GF-D8 (cell line): ENCODE measurements at places on chromosomes 2 and 18.
A peak's percentile ranks its signal among the peaks of the same experiment; 100 is the strongest.

DNA sequence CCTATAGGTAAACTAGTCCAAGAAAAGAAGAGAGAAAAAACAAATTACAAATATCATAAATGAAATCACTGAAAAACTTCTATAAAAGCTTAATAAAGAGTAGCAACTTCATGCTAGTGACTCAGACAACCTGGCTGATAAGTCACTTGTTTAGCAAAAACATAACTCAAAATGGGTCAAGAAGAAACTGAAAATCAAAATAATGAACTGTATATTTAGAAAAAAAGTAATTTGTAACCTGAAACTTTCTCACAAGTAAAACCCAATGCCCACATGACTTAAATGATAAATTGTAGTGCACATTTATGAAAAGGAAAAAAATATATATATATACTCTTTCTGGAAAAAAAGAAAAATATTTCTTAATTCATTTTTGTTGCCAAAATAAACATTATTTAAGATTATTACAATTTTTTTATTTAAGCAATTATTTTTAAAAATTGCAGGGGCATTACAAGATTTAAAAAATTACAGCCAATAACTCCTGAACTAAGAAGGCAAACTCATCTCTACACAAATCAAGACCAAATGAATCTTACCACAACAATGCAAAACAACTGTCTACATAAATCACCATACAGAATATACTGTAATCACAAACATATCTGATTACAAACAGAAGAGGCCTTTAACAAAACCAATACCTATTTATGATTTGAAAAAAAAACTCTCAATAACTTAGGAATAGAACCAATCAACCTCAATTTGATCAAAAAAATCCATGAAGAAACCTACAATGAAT is 406.3 kb downstream of the CDH7 start:
- DNase-seq: no peak

- no peak for DNase-seq
Measured at GRCh38 chr2:197600306-197600705, 75.1 kb downstream of the RFTN2 start.

DNA sequence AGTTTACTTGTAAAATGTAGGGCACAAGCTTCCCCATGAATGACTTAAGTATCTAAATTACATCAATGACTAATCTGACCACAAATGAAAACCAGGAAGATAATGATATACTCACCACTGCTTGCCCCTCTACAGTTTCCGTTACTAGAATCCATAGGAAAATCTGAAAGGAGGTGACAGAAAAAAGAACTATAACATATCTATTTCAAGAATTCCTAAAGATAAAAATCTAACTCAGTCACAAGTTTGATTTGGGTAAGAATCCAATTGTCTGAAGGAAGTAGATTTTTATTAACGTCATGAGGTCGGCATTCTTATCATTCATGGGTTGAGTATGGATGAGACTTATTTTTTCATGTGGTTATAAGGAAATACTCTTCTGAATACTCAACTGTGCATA is 7.8 kb downstream of the FRZB start:
- DNase-seq: no peak

DNA sequence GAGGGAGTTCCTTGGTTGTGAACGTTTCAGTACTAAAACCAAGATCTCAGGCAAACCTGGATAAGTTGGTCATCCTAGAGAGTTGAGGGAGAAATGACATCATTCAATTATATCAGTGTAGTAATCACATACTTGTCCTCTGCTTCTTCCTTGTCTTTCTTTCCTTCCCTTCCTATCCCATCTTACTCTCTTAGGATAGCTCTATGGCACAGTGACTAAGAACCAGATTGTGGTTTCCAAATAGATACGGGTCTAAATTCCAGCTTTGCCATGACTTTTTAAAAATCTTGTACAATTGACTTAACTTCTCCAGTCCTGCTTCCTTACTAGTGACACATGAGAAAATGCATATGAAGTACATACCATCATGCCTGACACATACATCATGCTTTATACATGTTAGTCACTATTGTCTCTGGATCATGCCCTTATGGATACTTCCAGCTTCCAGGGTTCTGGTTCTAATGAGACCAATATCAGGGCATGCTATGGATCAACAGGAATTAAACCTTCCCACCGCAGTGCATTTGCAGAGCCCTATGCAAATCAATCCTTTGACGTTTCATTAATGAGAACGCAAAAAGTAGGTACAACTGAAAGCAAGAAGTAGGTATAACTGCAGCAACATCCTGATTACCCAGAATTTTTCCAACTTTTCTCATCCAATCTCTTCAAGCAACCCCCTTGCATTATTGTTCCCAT is 168.0 kb upstream of the KLF7 start:
- no peak for DNase-seq

- no peak for DNase-seq
Measured at GRCh38 chr18:76619621-76620315, 124.7 kb upstream of the ZNF516 start.

GRCh38 chr2:96265349-96265839 is 403 bp downstream of the TMEM127 start:
- no peak for DNase-seq

GRCh38 chr2:151637271-151637781 is 97.0 kb downstream of the NEB start:
- DNase-seq: peak; percentile 99

GRCh38 chr2:167785606-167786216 is 461.7 kb downstream of the STK39 start:
- DNase-seq: no peak

- no peak for DNase-seq
Measured at GRCh38 chr2:209094221-209094620, 329.6 kb upstream of the MAP2 start.

- no peak for DNase-seq
Measured at GRCh38 chr2:113922784-113923183, 32.9 kb downstream of the ACTR3 start.

DNA sequence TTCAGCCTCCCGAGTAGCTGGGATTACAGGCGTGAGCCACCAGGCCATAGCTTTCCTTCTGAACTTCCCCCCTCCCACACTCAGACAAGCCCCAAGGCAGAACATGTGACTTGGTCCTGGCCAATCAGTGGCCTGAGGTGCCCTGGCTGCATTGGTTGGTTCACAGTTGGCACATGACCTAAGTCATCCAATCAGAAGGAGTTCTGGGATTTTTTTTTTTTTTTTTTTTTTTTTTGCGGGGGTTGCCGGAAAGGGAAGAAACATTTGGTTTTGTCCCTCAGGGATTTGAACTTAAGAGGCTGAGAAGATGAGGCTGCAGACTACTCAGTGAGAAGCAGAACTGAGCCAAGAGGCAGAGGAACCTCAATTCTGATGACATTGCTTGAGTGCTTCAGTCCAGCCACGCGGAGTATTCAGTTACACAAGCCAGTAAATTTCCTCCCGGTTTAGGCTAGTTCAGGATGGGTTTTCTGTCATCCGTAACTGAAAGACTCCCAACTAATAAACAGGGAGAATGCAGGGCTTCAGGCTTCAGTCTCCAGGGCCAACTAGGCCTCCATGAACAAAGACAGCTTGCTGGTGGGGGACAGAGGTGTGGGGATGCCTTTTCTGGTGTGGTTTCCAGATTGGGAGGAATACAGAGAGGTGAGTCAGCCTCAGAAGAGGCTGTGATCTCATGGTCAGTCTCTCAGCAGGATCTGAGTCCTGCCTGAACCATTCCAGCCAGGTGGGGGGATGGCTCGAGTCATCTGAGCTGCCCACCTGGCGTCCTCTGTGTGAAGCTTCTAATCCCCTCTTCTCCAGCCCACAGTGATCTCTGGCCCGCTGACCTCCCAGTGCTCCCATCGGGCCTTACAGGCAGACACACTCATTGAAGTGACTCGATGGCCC is 9.2 kb downstream of the PTMA start:
- DNase-seq: peak; percentile 96

- DNase-seq: no peak
Measured at GRCh38 chr2:200653021-200653420, 67.2 kb downstream of the AOX1 start.

DNA sequence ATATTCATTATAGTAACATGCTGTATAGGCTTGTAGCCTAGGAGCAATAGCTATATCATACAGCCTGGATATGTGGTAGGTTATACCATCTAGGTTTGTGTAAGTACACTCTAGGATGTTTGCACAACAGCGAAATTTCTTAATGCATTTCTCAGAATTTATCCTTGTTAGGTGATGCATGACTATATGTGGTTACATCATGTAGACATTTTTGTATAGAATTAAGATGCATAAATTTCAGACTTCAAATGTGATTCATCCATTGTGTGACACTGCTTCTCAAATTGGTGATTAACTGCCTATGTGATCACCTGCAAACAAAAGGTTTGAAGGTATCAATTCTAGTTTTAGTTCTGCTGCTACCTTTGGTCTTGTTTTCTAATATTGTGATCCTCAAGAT is 1787.0 kb upstream of the PIK3C3 start:
- DNase-seq: no peak

DNA sequence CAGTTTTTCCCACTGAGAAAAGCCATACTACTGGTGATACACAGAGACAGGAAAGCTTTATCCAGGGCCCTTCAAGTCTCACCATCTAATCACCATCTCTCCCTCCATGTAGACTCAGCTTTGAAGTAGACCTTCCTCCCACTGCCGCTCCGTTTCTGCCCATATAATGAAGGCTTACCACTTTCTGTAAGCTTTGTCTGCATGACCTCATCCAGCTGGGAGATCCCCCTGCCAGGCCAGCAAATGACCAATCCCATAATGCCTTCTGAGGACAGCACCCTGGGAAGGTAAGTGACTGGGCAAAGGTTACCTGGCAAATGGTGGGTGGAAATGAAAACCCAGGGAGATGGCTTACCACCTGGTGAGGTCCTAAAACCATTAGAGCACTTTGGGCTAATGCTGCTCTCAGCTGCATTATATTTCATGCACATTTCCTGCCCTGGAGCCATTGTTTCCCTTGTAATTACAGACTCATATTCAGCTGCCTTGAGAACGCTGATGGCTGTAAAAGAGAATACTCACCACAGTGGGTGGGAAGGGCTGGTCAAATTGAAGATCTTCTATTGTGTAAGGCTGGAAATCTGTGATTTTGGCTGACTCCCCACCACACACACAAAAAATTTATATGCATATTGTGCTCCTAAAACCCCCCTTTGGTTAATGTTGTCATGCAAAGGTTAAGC is 350.7 kb upstream of the SYT4 start:
- no peak for DNase-seq

DNA sequence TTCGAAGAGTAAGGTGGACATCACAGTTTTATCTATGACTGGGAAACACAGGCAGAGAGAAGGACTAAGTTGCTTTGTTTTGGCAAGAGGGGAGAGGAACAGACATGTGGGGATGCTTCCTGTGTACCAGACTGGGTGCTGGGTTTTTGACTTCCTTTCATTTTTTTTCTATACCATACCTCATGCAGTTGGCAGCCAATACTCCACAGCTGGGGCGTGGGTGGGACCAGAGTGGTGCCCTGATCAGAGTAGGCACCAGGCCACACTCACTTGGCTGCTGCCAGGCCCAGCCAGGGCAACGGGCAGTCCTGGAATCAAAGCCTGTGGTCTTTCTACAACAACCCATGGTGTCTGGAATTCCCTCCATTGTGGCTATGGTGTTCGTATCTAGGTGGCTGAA is 45.2 kb downstream of the SH3RF3 start:
- DNase-seq: no peak

DNA sequence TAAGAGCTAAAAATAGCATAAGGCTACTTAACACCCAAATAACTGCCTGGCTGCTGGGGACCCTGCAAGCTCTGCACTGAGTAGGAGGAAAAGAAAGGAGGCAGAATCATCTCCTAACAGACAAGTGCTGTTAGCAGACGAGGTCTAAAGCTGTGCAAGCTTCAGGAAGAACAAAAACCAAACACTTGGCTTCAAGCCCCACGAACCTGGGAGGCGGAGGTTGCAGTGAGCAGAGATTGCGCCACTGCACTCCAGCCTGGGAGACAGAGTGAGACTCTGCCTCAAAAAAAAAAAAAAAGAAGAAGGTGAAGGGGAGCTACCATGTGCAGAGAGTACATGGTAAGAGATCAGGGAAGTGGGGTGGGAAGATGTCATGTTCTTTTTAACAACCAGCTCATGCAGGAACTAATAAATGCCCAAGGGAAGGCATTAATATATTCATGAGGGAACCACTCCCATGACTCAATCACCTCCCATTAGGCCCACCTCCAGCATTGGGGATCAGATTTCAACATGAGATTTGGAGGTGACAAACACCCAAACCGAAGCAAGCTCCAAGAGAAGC is 28.8 kb upstream of the INO80C start:
- peak; percentile 51 for DNase-seq

GRCh38 chr2:128402911-128403670 is 84.4 kb upstream of the HS6ST1 start:
- no peak for DNase-seq

GRCh38 chr2:1806254-1806653 is 61.9 kb upstream of the PXDN start:
- no peak for DNase-seq

DNA sequence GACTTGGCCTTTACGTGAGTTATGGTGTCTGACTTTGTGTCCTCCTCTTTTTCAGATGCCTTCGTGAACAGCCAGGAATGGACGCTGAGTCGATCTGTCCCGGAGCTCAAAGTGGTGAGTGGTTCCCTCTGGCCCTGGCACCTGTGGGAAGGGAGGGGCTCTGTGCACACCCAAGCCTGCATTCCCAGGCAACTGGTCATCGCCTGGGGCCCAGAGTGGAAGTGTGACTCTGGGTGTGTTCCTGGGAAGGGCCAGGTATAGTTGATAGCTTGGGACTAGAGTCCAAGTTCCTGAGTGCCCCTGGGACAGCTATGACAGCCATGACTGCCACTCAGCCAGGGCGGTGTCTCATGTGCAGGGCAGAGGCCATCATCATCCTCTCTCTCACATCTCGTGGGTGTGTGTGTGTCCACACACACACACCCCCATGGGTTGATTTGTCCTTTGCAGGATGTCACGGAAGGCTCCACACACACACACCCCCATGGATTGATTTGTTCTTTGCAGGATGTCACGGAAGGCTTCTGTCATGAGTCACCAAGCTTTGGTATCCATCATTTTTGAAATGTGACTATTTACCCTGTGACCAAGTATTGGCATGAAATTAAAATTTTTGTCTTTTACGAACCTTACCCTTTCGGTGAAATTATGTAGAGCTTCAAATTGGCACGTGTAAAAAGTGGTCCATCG is 215.4 kb downstream of the AGAP1 start:
- DNase-seq: no peak

- no peak for DNase-seq
Measured at GRCh38 chr2:170276925-170277629, 99.1 kb downstream of the MYO3B start.

DNA sequence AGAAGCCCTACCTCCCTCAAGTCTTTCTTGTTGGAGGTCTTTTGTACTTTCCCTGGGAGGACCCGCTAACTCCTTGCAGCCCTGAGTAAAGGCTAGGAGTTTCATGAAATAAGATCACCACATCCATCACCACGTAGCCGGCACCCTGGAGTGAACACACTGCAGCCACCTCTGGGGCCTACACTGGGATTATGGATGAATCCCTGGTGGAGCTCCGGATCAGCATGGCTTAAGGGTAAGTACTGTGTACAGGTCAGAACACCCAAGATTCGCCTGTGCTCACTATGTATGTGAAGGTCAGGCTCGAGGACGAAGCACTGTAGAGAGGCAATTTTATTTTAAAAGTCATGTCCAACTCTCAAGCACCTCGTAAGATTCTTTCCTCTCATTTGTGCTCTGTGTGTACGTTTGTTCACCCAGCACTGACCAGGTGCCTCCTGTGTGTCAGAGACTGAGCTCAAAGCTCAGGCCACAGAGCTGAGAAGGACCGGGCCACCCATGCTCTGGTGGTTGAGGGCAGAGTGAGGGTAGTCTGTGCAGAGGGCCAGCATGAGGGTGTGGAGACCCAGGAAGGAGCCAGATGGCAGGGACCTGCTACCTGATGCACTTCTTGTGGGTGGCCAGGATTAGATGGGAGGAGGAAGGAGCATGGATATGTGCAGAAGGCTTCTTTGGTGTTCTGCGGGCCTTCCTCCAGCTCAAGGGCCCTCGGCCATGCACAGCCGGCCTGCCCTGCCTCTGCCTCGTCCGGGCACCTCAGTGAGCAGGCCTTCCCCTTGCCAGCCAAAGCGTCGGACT is 66.7 kb upstream of the TFCP2L1 start:
- DNase-seq: no peak
